ENCODE measurements at places on chromosomes 6 and 20. TPM values are rescaled to one million over a fixed set of nuclear protein-coding genes. Genes with fewer than 3 reads are reported as not detected.

The PPP1R3G gene
- polyA plus RNA-seq: 1.5 TPM

The C6orf141 gene
- polyA plus RNA-seq: 3.2 TPM

The CALHM5 gene
- 1.9 TPM for polyA plus RNA-seq

GRCh38 chr20:10675450-10675848, 1.6 kb upstream of the JAG1 start:
- DNase-seq: no peak

DNA sequence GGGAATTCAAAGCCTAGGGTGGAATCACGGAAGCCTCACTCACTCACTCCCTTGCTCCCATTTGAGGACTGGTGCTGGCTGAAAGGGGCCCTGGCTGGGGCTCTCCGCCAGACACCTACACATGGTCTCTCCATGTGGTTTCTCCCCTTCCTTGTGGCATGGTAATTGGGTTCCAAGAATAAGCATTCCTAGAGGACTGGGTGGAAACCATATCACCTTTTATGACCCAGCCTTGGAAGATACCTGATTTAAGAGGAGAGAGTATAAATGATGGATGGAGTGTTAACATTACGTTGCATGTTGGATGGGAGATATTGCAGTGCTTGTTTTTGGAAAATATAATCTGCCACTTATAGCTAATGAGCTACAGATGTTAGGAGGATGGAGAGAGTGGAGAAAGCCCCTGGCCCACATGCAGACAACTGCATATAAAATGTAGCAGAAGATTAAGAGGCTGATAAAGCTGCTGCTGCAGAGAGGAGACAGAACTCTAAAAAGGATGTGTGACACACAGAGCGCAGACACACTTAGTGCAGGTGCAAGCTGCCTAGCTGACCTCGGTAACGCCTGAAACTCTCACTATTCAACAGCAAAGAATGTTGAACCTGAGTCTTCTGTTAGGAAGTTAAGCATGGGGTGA, 23.3 kb upstream of the CDKN1A start:
- DNase-seq: no peak

GRCh38 chr20:33014336-33015113, 7.0 kb downstream of the BPIFB2 start:
- DNase-seq: no peak

GRCh38 chr6:151436300-151436699, 15.6 kb downstream of the RMND1 start:
- DNase-seq: no peak

DNA sequence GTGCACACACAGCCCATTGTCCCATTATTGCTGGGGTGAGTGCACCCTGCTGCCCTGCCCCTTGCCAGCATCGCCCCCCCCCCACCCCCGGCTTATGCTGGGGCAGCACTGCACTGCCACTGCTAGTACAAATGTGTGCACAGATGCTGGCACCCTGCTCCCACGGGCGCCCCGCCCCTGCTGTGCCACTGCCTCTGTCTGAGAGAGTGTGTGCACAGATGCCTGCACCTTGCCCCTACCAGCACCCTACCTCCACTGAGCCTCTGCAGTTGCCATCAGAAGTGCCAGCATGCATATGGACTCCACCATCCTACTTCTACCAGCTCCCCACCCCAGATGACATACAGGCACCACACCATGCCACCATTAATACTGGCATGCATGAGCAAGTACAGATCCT, 454.6 kb upstream of the KHDRBS2 start:
- DNase-seq: no peak

- DNase-seq: no peak
Measured at GRCh38 chr20:1187605-1188171, 2.9 kb upstream of the TMEM74B start.
